ENCODE measurements at places on chromosomes 7 and 10.

DNA sequence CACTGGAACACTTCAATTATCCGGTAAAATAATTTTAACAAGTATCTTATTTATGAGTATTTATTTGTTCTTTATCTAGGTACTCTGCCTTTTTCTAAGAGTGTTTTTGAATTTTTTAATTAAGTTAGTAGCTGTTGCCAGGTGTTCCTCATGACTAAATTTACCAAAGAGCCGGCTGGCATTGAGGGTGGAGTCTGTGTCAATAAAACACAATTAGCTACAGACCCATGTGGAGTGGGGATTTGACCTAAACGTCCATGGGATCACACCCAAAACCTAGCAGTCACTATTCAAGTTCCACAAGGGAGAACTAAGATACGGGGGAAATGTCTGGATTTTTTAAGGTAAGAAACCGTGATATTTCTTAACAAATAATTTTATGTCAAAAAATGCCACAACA is 9.8 kb downstream of the SLC16A12 start:
- no peak for DNase-seq

GRCh38 chr7:113125728-113126127 is 7.4 kb upstream of the SMIM30 start:
- DNase-seq, result no peak

- DNase-seq, result no peak
These were observed 172.9 kb upstream of the GRM3 start for GRCh38 chr7:86470763-86471162.

- DNase-seq, result no peak
These were observed 443.7 kb downstream of the GLRX3 start for GRCh38 chr10:130579913-130580312.

DNA sequence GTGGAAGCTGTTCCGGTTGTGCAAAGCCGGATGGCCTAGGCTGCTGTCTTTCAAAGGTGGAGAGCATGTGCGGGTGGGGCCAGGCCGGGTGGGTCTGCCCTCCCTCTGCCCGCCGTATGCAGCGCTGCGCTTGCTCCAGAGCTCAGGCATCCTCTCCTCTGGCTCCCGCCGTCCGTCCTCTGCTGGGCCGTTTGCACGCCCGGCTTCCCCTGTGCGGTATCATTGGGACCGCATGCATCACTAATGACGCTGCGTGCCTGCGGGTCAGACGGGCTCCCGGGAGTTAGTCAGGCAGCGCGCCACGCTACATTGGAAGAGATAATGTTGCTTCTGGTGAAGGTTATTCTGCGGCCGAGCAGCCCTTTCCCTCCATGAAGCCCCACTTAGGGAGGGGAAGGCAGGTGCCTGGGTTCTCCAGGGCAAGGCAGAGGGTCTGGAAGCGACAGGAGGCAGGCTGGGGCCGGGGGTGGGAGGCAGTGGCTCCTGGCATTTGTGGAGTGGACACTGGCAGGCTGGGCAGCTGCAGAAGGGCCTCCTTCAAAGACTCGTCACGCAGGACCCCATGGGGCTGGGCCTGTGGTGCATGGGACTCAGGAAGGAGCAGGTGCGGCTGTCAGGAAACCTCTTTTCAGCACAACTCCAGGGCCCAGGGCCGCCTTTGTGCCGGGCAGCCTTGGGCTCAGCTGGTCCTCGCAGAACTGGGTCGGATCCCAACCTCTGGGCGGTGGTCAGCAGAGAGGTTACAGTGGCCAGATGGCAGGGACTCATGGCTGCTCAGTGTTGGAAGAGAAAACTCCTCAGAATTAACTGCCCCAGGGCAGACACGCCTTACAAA is 318.5 kb downstream of the WDR37 start:
- no peak for DNase-seq

DNA sequence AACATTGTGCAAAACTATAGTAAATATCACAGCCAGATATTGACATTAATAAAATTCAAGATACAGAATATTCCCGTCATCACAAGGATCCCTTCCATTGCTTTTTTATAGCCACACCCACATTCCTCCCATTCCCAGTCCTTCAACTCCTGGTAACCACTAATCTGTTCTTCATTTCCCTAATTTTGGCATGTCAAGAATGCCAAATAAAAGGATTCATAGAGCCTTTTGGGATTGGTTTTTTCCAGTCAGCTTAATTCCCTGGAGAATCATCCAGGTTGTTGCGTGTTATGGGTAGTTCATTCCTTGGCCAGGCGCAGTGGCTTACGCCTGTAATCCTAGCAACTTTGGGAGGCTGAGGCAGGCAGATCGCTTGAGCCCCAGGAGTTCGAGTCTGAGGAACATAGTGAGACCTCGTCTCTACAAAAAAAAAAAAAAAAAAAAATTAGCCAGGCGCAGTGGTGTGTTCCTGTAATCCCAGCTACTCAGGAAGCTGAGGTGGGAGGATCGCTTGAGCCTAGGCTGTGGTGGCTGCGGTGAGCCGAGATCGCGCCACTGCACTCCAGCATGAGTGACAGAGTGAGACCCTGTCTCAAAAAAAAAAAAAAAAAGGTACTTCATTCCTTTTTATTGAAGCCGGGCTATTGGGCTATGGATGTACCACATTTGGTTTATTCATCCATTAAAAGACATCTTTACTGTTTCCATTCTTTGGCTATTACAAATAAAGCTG is 2.7 kb downstream of the OGDH start:
- peak; percentile 91 for DNase-seq

DNA sequence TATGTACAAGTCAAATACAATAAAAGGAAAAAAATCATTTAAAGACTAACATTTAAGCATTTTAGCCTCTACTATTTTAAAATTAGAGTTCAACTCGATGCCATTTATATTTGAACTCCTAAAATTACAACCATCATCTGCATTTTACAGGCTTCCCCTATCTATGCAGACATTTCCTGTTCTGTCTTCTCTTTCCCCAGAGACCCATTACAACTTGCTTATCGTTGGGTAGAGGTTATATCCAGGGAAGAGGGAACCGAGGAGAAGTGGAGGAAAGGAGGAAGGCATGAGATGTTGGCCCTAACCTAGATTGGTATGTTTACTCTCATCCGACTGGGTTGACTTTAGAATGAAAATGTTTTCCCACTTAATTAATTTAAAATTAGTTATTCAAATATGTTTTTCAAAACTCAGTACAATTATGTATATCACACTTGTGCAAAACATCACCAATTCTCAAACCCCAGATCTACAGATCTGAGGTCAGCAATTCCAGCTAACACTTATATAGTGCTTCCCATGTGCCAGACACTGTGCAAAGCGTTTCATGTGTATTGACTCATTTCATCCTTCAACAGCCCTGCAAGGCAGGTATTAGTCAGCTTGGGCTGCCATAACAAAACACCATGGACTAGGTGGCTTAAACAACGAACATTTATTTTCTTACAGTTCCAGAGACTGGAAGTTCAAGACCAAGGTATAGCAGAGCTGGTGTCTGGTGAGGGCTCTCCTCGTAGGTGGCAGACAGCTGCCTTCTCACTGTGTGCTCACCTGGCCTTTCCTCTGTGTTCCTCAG is 27.3 kb upstream of the HERPUD2 start:
- DNase-seq, result no peak

DNA sequence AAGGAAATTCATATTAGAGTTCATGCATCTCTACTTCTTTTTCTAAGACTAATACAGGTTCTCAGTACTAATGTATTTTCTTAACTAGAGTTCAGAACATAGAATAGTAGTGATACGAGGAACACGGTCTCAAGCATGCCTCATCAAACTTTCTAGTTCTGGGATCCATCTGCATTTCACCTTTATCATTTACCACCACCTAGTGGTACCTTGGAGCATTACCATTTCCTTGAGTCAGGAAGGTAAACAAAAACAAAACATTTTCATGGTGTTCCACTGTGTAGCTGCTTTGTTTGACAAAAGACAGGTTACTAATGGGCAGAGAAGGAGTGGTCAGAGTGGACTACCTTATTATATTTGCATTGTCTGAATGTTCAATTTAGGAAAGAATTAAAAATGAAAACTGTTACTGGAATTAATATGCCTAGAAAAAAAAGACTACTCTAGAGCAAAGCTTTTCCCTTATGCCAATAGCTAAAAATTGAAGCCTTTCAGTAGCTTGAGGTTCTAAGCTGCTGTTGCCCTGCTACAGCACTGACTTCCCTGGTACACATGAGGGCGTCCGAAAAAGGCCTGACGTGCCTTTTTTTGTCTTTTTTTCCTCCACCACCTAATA is 44.5 kb downstream of the STARD3NL start:
- DNase-seq, result peak; percentile 62

GRCh38 chr7:6615723-6616555 is 529 bp downstream of the ZNF853 start:
- no peak for DNase-seq

GRCh38 chr7:87375662-87376435 is 30.4 kb downstream of the CROT start:
- DNase-seq, result no peak

- DNase-seq, result no peak
These were observed 16.9 kb downstream of the HBP1 start for GRCh38 chr7:107185716-107186115.

- no peak for DNase-seq
These were observed 22.5 kb downstream of the PLPP4 start for GRCh38 chr10:120479506-120479905.

- peak; percentile 74 for DNase-seq
These were observed 145.6 kb downstream of the PFKFB3 start for GRCh38 chr10:6348096-6348874.

DNA sequence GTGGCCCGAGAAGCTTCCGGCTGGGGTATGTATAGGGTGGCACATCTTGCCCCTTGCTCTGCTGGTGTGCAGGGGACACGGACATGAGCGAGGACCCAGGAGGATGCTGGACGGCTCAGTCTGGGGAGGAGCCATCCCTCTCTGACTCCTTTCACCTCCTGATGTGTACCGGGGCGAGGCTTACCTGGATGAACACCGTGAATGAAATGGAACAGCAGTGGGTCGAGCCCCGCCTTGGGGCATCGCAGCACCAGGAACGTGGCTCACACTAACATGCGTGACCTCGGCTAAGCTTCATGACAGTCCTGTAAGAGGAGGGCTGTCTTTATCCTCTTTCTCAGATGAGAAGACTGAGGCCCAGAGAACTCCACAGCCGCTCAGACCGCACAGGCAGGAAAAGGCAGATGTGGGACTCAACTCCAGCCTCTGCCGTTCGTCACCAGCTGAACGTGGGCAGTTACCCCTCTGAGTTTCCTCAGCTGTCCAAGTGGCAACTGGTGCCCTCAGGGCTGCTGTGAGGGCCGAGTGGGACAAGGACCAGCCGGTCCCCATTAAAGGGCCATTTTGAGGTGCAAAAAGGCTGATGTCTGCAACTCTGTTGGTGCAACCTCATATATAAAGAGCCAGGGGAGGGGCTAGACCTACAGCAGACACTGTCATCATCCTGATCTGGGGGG is 54.5 kb downstream of the INSIG1 start:
- DNase-seq, result no peak

DNA sequence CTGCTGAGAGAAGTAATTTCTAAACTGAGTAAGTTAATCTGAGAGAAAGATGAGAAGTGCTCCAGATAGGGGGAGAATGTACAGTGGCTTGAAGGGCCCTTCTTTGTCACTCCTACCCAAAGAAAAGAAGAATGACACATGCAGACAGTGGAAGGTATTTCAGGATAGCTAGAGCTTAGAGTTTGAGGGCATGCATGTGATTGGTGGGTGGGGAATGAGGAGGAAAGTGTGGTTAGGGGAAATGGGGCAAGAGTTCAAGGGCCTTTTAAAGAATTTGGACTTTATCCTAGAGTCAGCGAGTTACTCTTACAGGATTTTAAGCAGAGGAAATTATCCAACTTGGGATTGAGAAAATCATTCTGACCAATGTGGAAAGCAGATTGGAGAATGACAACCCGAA is 50.0 kb downstream of the ANLN start:
- DNase-seq, result no peak

DNA sequence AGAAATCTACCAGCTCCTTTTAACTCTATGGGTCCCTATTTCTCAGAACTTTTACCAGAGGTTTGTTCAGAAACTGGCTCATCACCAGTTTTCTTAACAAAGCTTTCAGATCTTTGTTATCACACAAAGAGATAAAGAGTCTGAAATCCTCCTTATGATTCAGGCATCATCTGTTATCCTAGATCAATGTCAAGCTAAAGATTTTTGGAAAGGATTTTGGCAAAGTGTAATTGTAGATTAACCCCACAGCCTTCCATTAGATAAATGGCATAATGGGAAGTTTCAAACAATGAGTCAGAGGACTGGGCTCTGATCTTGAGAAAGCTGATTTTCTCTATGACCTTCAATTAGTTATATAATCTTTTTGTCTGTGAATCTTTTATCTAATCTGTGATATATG is 192.2 kb downstream of the NXPH1 start:
- DNase-seq, result no peak

DNA sequence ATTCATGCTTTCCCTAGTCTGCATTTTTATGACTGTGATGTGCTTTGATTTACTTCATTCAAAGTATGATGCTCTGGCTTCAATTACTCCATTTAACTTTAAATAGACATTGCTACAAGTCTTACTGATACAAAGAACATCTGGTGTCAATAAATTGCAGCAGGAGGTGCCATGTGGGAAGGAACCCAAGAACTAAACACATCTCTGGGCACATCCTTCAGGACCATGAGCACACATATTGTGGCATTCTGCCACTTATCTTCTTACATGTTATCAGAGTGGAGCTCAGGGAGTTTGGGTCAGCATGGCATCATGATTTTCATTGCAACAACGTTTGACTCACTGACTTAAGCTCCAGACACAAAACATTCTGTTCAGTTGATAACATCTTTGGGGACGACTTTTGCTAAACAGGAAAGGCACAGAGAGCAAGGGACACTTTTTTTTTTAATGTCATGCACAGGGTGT is 227.0 kb downstream of the DKK1 start:
- peak; percentile 87 for DNase-seq

- DNase-seq, result peak; percentile 57
These were observed 251.2 kb downstream of the POU6F2 start for GRCh38 chr7:39228946-39229345.

GRCh38 chr7:31304446-31304845 is 36.1 kb downstream of the NEUROD6 start:
- no peak for DNase-seq

GRCh38 chr7:136016649-136017395 is 39.7 kb upstream of the MTPN start:
- no peak for DNase-seq

GRCh38 chr7:86955895-86956503 is 103.5 kb downstream of the ELAPOR2 start:
- DNase-seq, result no peak

DNA sequence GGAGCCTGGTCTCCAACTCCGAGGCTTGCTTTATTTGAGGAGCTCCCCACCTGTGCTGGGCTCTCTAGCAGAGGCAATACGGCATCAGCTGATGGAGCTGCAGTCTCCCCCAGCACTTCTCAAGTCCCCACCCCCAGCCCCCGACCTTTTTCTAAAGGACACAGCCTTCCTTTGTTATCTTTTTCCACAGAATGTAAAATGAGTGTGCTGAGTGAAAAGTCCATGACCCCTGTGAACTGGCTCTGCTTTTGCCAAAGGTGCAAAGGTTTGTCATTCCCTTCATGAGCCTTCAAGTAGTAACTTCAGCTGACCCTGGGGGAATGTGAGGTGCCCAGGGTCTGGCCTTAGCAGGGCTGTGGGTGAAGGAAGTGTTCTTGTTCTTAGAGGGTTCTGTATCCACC is 25.5 kb downstream of the LRRC4 start:
- DNase-seq, result no peak

All from AG10803 (cell line).